ENCODE measurements at places on chromosomes 7 and 10.

DNA sequence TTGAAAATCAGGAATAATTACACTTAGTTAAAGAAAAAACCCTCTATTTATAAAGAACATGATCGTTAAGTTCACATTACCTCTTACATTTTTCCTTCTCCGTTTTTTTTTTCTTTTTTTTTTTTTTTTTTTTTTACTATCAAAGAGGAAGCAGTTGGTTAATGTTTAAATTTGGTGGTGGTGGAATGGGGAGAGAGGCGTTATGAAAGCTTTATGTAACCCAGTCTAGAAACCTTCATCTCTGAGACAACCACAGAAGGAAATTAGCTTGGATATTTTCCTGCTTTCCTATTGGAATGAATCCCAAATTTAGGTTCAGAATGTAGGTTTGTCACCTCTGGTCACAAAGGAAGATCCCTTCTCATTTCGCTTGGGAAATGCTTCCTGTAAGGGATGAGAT, 31.5 kb upstream of the LHFPL3 start:
- DNase-seq, result no peak

DNA sequence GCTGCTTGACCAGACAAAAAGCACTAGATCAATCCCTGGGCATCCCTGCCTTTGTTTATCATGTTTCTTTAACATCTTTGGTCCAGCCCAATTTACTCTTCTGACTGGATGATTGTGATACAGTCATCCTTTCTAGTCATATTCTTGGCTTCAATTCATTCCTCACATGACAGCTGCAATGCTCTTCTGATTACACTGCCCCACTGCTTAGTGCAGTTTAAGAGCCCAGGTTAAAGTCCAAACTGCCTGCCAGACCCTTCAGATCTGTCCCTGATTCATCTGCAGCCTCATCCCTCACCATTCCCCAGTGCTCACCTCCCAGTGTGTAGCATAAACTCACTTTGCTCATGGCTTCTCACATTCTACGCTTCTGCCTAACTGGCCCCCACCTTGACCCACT, 383.8 kb downstream of the TNS3 start:
- DNase-seq, result no peak

GRCh38 chr10:102384606-102385429, 10.7 kb upstream of the NFKB2 start:
- DNase-seq, result no peak

DNA sequence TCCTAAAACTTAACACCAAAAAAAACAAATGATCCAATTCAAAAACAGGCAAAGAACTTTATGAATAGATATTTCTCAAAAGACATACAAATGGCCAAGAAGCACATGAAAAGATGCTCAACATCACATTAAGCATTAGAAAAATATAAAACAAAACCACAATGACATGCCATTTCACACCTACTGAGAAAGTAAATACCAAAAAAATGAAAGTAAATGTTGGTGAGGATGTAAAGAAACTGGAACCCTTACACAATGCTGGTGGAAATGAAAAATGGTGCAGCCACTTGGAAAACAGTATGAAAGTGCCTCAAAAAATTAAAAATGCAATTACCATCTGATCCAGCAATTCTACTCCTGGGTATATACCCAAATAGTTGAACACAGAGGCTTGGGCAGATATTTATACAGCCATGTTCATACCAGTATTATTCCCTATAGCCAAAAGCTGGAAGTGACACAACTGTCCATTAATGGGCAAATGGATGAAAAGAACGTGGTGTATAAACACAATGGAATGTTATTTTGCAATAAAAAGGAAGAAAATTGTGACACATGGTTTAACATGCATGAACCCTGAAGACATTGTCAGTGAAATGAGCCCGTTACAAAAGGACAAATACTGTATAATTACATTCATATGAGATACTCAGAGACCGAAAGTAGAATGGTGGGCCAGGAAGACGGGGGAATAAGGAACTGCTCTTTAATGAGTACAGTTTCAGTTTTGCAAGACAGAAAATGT, 89.0 kb downstream of the JMJD1C start:
- no peak for DNase-seq

- no peak for DNase-seq
These were observed 63.8 kb downstream of the FOXP2 start for GRCh38 chr7:114478384-114478783.

GRCh38 chr7:94089806-94090205, 85.7 kb upstream of the BET1 start:
- no peak for DNase-seq

DNA sequence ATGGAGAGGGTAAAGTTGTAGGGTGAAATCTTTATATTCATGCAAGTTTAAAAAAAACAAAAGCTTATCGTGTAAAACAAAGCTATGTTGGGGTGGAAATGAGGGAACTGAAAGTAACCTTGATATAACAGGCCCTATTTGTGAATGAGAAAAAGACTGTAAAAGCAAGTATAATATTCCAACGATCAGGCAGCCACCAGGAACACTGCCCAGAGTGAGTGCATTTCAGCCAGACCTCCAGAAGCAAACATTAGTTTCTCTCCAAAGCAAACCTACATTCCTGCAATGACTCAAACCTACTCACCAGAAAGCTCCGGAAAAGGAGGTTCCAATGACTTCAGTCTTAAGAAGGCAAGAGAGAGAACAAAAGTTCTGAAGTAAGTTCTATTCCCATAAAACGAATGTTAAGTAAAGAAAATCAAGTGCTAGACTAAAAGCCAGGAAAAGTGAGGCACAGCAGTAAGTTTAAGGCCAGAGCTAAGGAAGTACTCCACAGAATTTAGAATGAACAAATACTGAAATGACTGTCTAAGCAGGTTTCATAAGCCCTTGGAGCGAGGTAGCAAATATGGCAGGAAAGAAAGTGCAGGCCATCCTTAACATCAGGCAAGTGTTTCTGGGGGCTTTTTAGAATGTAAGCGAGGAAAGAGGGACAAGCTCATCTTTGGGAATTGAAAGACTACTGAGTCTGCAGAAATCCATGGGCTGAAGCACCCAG, 493.1 kb downstream of the XPNPEP1 start:
- no peak for DNase-seq

DNA sequence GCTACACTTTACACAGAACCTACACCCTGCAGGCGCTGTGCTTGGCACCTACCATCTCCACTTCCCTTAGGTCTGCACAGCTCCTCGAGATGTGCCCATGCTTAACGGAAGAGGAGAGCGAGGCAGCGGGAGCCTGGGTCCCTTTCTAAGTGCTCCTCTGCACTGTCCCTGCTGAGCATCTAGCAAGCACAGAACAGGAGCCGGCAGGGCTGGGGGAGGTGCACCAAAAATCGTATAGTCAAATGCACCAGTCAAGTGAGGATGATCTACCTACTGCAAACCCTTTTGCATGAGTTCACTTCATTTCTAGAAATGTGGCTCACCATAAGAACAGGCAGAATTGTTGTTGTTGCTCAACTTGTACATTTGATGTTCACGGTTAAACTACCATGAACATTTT, 267.7 kb downstream of the TNS3 start:
- no peak for DNase-seq

GRCh38 chr10:47019155-47020145, 108.2 kb downstream of the PTPN20 start:
- DNase-seq, result no peak

- no peak for DNase-seq
These were observed 9.5 kb downstream of the PDGFA start for GRCh38 chr7:510131-510481.

DNA sequence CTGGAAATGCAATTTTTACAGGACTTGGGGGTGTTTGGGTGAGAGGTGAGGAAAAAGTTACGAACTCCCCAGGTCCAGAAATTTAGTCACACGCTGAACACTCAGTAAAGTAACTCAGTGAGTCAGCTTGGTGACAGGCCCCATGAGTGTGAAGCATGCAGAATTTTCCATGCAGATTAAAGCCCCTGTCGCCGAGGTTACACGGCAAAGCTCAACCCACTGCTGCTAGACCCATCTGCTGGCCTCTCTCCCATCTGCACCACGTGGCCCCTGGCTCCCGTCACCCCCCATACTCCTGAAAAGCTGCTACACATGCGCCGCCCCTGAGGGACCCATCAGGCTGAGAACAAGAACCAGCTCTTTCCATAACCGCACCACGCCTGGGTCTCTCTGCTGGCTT, 7.0 kb upstream of the MMP21 start:
- DNase-seq, result no peak

DNA sequence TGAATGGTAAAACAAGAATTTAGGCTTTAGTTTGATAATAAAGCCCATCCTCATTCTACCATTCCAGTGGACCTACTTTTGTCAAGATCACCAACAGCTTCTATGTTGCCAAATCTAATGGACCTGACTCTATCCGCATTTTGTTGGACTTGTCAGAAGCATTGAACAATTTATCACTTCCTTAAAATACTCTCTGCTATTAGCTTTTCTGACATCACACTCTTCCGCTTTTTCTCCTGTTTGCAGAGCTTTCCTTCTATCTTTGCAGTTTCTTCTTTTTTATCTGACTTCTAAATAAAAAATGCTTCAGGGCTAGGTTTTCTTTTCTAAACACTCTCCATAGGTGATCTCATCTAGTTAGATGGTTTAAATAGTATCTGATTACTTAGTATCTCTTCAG, 42.7 kb upstream of the SMIM30 start:
- no peak for DNase-seq

GRCh38 chr7:90271753-90272152, 26.8 kb downstream of the CFAP69 start:
- DNase-seq, result no peak

DNA sequence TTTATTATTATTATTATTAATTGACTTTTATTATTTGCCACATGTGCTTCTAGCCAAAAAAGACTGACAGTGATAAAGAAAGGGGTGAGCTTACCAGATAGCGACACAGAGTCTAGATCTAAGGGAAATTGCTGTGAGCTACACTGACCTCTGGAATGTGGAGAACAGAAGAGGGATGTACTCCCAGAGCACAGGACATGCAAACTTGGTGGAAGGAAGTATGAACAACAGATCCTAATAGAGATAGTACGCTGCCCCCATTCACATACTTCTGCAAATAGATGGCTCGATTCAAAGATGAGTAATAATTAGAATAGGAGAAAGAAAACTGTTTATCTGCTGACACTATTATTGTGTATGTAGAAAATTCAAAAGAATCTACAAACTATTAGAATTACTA, 109.3 kb upstream of the HPS1 start:
- DNase-seq, result no peak

- DNase-seq, result no peak
These were observed 141.3 kb upstream of the FZD8 start for GRCh38 chr10:35783305-35783838.

DNA sequence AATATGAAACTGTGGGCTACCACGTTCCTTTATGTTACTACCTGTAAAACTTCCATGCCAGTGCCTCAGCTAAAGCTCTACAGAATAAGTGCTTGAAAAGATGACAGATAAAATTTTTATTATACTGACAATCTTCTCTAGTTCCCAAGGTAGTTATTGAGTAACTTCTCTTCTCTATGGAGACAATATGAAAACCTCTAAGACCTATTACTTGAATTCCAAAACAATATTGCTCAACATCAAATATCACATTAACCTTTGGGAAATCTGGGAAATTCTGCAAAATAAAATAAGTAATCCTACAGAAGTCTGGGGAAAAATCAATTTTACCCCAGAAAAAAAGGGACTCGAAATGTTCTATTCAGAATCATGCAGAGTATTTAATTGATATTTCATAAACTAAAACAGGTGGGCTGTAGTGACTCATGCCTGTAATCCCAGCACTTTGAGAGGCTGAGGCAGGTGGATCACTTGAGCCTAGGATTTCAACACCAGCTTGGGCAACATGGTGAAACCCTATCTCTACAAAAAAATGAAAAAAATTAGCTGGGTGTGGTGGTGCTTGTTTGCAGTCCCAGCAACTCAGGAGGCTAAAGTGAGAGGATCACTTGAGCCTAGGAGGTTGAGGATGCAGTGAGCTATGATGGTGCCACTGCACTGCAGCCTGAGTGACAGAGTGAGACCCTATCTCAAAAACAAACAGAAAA, 23.8 kb upstream of the ANK3 start:
- DNase-seq, result no peak

DNA sequence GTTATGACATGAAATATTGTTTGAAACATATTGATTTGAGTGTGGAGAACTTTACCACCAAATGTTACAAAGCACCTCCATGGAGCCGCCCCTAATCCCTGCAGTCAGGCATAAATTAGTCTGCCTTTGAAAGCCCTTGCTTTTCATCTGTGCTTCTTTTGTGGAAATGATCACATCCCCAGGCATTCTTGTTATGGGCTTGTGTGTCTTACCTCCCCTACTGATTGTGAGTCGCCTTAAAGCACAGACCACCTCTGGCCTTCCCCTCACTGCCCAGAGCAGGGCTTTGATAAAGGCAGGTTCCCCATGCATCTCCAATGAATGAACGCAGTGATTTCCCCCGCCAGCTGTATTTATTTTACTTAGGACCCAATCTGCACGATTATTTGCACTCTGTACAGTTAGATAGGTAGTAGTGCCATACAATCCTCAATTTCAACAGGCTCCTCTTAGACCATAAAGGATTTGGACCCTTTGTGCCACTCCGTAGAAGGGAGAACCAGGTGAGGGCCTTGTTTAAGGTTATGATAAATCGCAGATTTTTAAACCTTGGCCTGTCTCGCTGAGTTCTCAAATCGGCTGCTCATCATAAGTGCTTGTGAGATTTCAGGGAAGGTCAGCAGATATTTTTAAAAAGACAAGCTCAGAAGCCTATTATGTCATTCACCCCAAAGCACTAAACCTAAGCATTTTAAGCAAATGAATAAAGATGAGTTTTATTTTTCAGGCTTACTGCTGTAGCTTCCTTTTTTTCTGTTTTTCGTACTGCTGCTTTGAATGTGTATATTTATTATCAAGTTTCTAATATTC, 107.8 kb downstream of the CUBN start:
- DNase-seq, result no peak

GRCh38 chr7:100397315-100398081, 24.2 kb downstream of the PILRA start:
- DNase-seq, result no peak

GRCh38 chr10:17510242-17510908, 56.0 kb upstream of the ST8SIA6 start:
- DNase-seq, result peak; percentile 42
